Stimulated activated CD8-positive, alpha-beta memory T cell treated with anti-CD3 and anti-CD28 coated beads, Interleukin-7, amount 100 ng/mL, for 48 hours (primary cell): ENCODE measurements at places on chromosomes 1 and 21.
A peak's percentile ranks its signal among the peaks of the same experiment; 100 is the strongest.

- DNase-seq: no peak
These were observed 34.0 kb upstream of the SLC45A3 start for GRCh38 chr1:205714190-205714905.

DNA sequence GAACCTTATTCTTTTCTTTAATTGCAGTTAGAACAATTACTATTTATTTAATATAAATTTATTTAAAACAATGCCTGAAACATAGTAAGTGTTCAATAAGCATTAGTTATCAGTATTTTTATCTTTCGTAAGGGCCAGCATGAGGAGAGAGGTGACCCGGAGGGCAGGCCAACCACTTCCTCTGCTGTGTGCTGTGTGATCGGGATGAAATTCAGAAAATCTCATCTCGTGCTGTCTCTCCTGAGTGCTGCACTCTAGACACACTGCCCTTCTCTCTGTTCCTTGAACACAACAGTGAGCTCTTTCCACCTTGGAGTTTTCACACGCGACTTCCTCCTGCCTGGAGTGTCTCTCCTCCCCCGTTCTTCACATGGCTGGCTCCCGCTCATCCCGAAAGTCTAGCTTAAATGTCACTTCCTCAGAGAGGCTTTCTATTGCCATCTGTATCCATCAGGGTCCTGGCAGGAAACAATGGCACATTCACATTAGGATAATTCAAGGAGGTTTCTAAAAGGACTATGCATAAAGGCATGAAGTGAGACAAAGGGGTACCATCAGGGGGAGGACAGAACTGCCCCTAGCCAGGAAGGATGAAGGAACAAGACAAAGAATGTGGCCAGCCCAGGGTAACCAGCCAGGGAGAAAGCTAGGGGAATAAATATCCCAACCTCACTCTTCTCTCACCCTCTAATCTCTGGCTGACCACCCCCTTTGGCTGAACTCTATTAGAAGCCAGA is 142.6 kb upstream of the GJB5 start:
- no peak for DNase-seq

GRCh38 chr1:245901037-245901436 is 606.0 kb downstream of the SMYD3 start:
- no peak for DNase-seq

GRCh38 chr1:36172983-36173382 is 17.0 kb downstream of the MAP7D1 start:
- DNase-seq: no peak

DNA sequence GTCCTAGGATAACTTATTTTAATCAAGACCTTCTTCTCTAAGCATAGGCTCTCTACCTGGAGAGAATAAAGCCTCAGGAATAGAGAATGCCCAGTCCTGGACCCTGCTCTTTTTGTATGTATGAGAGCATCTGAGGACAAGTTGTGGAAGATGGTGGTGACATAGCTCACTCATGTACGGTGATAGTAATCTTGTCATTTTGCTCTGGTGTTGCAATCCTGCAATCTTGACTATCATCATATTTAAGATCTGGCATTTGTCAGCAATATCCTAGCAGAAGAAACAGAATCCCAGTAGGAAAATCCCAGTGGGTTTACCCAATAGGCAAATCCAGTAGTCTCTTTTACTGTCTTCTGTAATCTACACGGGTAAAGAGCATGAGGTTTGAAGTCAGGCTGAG is 21.6 kb upstream of the SERBP1 start:
- no peak for DNase-seq

DNA sequence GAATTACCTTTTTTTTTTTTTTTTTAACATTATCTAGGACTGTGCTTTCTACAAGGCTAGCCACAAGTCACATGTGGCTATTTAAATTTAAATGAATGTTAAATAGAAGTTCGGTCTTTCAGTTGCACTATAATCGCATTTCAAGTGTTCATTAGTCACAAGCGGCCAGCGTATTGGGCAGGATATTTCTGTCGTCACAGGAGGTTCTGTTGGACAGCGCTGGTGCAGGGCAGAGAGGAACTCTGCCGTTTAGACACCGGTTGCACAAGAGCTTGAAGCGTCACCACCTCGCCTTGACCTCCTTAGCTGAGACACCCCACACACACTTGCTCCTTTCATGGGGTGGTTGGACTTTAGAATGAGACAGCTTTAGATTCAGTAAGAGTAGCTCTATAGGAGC is 64.1 kb downstream of the BACE2 start:
- DNase-seq: no peak

DNA sequence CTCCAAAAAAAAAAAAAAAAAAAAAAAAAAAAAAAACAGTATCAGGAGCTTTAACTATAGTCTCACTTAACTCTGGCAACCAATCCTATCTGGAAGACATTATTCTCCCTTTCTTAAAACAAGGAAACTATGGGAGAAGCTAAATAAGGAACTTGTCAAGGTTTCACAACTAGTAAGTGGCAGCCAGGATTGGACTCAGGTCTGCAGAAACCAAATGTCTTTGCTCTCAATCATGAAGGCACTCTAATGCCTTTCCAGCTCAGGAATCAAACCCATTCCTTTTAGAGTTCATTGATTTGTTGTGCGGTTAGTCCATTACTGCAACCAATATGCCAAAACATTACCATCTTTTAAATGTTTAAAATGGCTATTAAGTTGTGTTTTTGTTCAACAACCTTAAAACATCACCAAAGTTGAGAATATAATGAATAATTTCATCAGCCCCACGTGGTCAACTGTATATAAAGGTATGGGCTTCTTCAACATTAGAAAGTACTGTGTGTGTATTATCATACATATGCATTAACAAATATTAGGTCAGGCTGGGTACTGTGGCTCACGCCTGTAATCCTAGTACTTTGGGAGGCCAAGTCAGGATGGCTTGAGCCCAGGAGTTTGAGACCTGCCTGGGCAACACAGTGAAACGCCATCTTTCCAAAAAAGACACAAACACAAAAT is 1.5 kb downstream of the EPRS1 start:
- no peak for DNase-seq

DNA sequence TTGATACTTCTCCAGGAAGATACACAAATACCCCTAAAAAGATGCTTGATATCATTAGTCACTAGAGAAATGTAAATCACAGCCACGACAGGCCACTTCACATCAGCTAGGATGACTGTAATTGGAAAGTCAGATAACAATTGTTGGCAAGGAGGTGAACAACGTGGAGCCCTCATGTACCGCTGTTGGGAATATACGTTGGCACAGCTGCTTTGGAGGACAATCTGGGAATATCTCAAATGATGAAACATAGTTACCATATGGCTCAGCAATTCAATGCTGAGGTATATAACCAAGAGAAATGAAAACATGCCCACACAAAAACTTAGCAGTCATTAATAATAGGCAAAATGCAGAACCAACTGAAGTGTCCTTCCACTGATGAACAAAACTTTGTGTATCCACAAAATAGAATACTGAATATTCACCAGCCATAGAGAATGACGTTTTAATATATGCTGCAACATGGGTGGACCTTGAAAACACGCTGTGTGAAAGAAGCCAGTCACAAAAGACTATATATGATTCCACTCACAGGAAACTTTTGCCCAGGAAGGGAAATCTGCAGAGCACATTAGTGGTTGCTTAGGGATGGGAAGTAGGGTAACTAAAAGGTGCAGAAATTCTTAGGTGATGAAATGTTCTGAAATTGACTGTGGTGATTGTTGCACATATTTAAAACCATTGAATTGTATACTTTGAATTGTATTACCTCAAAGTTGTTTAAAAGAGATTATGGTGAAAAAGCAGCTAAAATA is 95.4 kb downstream of the AHCTF1 start:
- DNase-seq: no peak

DNA sequence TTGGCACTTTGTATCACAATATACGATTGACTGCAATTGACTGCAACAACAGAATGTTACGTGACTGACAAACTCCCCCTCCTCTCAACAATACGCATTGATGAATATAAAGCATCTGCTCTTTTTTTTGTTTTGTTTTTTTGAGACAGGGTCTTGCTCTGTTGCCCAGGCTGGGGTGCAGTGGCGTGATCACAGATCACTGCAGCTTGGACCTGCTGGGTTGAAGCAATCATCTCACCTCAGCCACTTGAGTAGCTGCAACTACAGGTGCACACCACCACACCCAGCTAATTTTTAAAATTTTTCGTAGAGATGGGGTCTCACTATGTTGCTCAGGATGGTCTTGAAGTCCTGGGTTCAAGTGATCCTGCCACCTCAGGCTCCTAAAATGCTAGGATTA is 21.3 kb upstream of the CEP85 start:
- DNase-seq: no peak

DNA sequence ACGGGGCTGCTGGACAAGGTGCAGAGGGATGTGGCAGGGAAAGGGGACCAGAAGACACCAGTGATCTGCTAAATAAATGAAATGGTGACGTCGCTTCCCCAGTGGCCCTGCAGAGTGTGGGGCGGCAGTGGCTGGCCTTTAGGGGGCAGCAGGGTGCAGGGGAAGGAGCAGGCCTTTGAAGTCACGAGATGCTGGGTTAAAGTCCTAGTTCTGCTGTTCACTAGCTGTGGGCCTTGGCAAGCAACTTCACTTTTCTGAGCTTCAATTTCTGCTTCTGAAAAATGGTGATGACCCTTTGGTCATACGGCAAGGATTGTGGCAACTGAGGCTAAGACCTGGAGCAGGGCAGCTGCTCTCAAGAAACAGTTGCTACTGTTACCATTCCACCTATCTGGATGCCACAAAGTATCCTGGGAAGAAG is 9.2 kb upstream of the GALE start:
- peak; percentile 69 for DNase-seq

DNA sequence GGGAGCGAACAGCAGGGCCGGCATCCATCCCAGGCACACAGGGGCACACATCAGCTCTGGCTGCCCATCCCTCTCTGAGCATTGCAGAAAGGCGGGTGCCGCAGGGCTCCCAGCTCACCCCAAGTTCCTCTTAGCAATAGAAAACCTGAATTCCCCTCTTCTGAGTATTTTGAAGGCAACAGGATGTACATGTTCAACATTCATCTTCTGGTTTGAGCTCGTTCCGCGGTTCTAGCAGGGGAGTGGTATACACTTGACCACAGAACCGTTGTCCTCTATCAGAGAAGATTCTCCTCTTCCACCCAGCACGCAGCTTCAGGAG is 23.6 kb downstream of the ACTA1 start:
- DNase-seq: no peak

- DNase-seq: no peak
These were observed 2.8 kb upstream of the CLDN14 start for GRCh38 chr21:36482673-36483072.
